HuH-7 (cell line): ENCODE measurements at places on chromosomes 7 and 10.

DNA sequence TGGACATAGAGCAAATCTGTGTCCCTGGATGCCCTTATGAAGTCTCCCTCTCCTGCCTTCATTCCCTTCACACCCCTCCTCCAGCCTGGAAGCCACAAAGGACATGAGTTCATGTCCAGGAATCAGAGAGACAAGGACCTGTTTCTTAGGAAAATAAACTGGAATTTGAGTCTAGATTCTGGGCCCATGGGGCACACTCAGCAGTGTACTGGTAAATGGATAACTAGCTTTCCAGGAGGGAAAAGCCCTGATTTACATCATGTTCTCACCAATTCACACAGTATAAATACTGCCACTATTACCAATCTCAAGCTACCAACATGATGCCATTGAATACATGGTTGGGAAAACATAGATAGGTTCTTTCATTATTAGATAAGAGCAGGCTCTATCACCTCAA lies 9.9 kb downstream of the FAM237B start:
- no peak for DNase-seq

- DNase-seq, result no peak
These were observed 114.5 kb upstream of the INSYN2A start for GRCh38 chr10:127310923-127311322.

GRCh38 chr10:33643042-33643441 lies 308.6 kb upstream of the NRP1 start:
- no peak for DNase-seq

DNA sequence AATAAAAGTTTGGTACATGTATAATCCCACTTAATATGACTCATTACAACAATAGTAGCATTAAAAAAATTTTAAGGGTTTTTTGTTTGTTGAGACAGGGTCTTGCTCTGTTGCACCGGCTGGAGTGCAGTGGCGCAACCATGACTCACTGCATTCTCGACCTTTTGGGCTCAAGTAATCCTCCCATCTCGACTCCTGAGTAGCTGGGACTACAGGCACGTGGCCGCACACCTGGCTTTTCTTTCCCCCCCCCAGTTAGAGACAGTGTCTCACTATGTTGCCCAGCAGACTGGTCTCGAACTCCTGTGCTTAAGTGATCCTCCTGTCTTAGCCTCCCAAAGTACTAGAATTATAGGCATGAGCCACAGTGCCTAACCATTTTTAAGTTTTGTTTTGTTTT lies 40.7 kb downstream of the KMT2C start:
- DNase-seq, result no peak
